Stimulated activated CD4-positive, alpha-beta T cell treated with anti-CD3 and anti-CD28 coated beads, TNF-alpha, amount 100 ng/mL, for 24 hours (primary cell): ENCODE measurements at places on chromosomes 5 and 9.

- no peak for DNase-seq
Measured at GRCh38 chr5:91200692-91201091, 182.4 kb downstream of the ARRDC3 start.

DNA sequence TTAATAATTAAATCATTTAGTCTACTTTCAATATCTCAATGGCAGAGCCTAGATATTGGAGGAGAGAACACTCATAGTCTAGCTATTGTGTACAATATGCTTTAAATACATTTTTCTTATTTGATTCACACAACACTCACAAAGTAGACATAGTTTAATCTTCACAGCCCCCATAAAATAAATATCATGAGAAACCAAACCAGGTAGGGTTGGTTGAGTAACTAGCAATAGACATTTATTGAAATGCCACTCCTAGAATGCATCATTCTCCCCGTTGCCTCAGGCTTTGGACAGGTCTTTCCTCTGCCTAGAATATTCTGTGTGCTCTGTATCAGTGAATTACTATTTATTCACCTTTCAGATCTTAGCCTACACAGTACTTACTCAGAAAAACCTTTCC is 141.9 kb downstream of the CEMIP2 start:
- no peak for DNase-seq

DNA sequence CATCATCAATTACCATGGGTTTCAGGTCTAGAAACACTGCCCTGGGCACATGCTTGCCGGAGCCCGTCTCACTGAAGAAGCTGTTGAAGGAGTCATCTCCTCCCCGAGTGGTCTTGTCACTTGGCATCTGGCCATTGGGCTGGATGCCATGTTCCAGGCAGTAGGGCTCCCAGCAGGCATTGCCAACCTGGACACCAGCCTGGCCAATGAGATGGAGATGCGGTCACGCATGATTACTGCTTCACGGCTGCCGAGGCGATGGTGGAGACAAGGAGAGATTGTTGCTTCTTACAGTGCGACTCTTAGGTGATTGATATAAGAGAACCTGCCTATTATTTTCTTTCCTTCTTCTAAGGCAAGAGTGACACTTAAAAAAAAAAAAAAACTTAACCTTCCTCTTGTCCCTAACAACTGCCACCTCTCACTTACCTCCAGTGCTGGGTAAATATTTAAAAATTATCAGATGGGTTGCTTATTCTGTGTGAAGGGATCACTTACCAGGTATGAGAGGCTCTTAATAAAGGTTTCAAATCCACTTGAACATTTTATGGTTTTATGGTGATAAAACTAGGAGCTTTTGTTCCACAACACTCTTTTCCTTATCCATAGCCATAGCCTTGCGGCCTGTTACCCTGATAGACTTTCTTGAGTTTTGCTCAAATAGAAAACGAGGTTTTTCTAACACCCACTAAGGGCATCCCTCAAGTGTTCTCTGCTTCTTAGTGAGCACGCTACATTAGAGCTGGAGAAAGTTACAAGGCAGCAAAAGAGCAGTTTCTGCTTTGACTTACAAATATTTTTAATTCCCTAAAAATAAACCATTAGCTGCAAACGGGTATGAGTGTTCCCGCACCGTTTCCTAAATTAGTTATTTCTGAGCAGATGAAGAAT is 41.2 kb downstream of the NIM1K start:
- no peak for DNase-seq

DNA sequence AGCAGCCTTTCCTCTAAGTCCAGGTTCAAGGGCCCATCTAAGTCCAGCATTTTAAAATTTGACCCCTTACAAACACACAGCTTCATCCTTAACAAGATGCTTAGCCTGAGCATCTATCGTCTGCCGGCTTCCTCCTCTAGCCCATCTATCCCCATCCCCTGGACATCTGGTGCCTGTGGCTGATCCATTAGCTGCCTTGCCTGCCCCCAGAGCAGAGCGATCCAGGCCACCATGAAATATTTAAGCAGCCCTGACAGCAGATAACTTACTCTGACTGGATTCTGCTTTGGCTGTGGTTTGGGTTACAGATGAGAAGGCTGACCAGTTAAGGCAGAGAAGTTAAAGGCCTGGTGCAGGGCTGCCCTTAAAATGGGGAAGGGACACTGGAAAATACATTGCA is 30.9 kb upstream of the CPEB4 start:
- no peak for DNase-seq

DNA sequence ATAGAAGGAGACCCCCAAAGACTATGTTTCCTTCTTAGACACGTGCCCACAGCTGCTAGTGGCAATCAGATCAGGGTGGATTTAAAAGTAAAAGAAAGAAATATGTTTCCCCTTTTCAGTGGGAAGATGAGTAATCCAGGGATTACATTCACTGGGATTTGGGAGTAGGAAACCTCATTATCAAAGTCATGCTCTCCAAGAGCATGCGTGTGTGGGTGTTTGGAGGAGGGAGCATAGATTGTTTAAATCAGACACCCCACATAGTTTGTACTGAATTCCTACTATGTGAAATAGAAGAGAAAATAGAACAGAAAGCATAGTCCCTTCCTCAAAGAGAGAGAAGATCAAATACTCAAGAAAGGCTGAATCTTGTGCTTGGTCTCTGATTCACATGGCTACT is 65.5 kb upstream of the TBCA start:
- DNase-seq: no peak

DNA sequence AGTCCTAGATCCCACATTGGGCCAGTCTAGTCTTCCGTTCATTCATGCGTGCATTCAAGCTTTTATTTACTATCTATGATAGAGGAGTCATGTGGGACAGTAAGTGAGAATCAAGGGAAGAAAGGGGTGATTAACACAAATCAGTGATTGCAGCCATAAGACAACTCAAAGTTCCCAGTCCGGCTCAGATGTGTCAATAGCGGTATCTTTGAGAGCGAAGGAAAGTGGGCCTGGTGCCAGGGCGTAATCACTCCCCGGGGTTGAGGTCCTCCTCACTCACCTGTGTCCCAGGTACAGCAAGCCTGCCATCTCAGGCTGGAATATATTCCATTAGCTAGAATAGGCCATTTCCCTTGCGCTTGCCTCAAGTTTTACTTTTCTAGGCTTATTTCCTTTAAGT is 196.3 kb downstream of the ATP10B start:
- no peak for DNase-seq
